Inflammatory macrophage (primary cell): ENCODE measurements at places on chromosomes 11 and 22.

- DNase-seq: no peak
Measured at GRCh38 chr11:12361682-12362081, 15.7 kb upstream of the PARVA start.

- DNase-seq: no peak
Measured at GRCh38 chr11:46404476-46405017, 13.0 kb upstream of the CHRM4 start.

- no peak for DNase-seq
Measured at GRCh38 chr22:19554834-19555404, 30.7 kb upstream of the CLDN5 start.

DNA sequence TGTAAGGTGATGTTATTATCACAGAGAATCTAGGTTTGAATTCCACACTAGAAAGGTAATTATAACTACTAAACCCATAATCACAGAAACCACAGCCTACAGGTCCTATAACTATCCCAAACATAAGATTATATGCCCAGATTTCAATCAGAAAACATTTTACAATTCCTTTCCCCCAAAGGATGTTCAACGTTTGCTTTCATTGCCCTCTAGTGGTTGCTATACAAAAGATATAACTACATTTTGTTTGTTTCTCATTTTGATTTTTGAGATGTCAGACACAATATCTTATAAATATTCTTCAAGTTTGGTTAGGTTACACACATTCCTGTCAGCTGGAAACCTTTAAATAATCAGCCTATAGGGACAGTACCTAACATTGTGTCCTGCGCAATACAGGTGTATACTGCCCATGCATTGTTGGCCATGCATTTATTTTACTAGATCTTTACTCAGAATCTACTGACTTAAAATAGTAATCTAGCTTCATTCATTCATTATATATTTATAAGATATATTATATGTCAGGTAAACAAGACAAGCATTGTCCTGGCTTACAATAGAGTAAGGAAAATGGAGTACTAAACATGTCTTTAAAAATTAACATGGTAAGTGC lies 530.5 kb upstream of the CCDC90B start:
- DNase-seq: peak; percentile 11

GRCh38 chr11:110955776-110956175 lies 243.5 kb upstream of the ARHGAP20 start:
- peak; percentile 47 for DNase-seq

DNA sequence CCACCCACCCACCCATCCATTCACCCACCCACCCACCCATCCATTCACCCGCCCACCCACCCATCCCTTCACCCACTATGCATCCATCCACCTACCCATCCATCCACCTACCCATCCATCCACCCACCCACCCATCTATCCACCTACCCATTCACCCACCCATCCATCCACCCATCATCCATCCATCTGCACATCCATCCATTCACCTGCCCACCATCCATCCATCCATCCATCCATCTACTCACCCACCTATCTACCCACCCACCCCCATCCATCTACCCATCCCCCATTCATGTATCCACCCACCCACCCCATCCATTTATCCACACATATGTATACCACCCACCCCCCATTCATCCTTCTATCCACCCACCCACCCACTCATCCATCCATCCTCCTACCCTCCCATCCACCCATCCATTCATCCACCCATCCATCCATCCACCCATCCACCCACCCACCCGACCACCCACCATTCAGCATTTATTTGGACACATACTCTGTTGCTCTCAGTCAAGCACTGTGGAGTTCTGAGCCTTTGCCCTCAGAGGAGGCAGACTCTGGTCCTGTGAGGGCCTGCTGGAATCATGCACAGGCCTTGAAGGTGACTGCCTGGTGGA lies 380.1 kb downstream of the TBC1D22A start:
- no peak for DNase-seq
